ENCODE measurements at places on chromosomes 1 and 21. TPM values are rescaled to one million over a fixed set of nuclear protein-coding genes. Genes with fewer than 3 reads are reported as not detected.

The ARMH1 gene
- total RNA-seq: 47.4 TPM

The INKA2 gene
- total RNA-seq: 4.2 TPM

The ITSN1 gene
- total RNA-seq: 3.0 TPM

The SPRR1B gene
- not detected for total RNA-seq

The LCE6A gene
- not detected for total RNA-seq

The FUCA1 gene
- total RNA-seq: 5.8 TPM

The FNBP1L gene
- total RNA-seq: 0.58 TPM

The FMN2 gene
- not detected for total RNA-seq

The HTR6 gene
- total RNA-seq: 0.10 TPM

The FBXO2 gene
- total RNA-seq: 1.8 TPM

The TMEM82 gene
- total RNA-seq: not detected

The DIPK1A gene
- 17.7 TPM for total RNA-seq

The PLEKHO1 gene
- total RNA-seq: 67.7 TPM

The MPZ gene
- total RNA-seq: 5.2 TPM

The ZNF683 gene
- 0.17 TPM for total RNA-seq

The ARTN gene
- total RNA-seq: 0.52 TPM

Data from activated CD4-positive, alpha-beta T cell treated with anti-CD3 and anti-CD28 coated beads, Interleukin-2, amount 10 ng/mL, durations not matched to agents 7 days and 5 days (primary cell).